GM12878 (cell line): ENCODE measurements at places on chromosomes 4 and X.

GRCh38 chrX:155592981-155593380 is 19.8 kb downstream of the TMLHE start:
- DNase-seq = no peak

GRCh38 chrX:39258331-39258730 is 457.1 kb downstream of the MID1IP1 start:
- no peak for DNase-seq

- DNase-seq = no peak
Measured at GRCh38 chrX:74297766-74298165, 6.2 kb upstream of the ZCCHC13 start.

GRCh38 chr4:151099976-151100417 is 569 bp downstream of the RPS3A start:
- DNase-seq = no peak

GRCh38 chr4:129355516-129355915 is 259.6 kb downstream of the C4orf33 start:
- DNase-seq = no peak

GRCh38 chr4:125321709-125322365 is 7.1 kb downstream of the FAT4 start:
- no peak for DNase-seq

- no peak for DNase-seq
Measured at GRCh38 chr4:149896432-149896831, 80.8 kb upstream of the IQCM start.

GRCh38 chr4:2794486-2795299 is 1.8 kb downstream of the SH3BP2 start:
- no peak for DNase-seq

DNA sequence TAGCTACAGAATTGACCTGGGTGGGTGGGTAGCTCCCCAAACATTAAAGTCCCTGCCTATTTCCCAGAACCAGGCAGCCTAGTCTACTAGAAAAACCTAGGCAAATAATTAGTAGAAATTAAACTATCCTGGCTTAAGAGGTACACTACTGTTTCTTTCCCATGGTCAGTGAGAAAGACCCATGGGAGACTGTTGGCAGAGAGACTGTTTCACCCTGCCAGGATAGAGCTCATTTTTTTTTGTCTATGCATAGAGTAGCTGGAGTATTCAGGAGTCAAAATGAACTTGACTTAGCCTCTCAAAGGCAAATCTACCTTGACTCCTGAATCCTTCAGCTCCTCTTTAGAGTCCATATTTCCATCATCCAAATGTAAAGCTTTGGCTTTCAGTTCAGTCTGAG is 107.0 kb upstream of the AR start:
- no peak for DNase-seq
